ENCODE measurements at places on chromosomes 12 and 14. TPM values are rescaled to one million over a fixed set of nuclear protein-coding genes. Genes with fewer than 3 reads are reported as not detected.

DNA sequence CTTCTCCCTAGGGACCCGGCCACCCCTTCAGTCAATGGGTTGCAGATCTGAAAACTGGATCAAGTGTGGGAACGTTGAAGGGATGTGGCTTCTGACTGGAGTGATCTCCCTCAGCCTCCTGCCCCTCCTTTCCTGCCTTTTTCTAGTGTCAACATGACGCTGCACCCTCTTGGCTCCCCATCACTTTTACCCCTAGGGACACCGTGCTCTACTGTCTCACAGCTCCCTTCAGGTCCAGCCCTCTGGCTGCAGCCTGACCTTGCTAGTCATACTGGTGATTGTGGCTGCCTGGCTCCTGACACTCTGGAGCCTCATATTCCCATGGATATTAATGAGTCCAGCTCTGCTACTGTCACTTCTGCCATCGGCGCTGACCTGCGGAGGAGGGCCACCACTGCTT lies 51.5 kb upstream of the RASSF3 start:
- no peaks in the 10 kb centered on the region for H3K27me3 ChIP-seq
- H3K4me1 ChIP-seq: peaks cover 9% of the 10 kb centered on the region
- no peak overlapping the region for H3K4me3 ChIP-seq

- DNase-seq: no peak
- H3K27ac ChIP-seq: no peak overlapping the region
- H3K4me3 ChIP-seq: no peak overlapping the region
- no peaks in the 10 kb centered on the region for H3K36me3 ChIP-seq
- H3K4me1 ChIP-seq: no peaks in the 10 kb centered on the region
These were observed 232.7 kb downstream of the RASSF9 start for GRCh38 chr12:85603556-85603955.

GRCh38 chr12:112503512-112503911 lies 84.8 kb downstream of the PTPN11 start:
- no peaks in the 10 kb centered on the region for H3K4me1 ChIP-seq
- no peak overlapping the region for H3K4me3 ChIP-seq
- DNase-seq: no peak
- H3K27me3 ChIP-seq: no peaks in the 10 kb centered on the region

GRCh38 chr14:100199240-100199860 lies 39.6 kb upstream of the YY1 start:
- H3K4me3 ChIP-seq: no peak overlapping the region
- no peaks in the 10 kb centered on the region for H3K36me3 ChIP-seq
- H3K4me1 ChIP-seq: no peaks in the 10 kb centered on the region
- no peaks in the 10 kb centered on the region for H3K27me3 ChIP-seq

DNA sequence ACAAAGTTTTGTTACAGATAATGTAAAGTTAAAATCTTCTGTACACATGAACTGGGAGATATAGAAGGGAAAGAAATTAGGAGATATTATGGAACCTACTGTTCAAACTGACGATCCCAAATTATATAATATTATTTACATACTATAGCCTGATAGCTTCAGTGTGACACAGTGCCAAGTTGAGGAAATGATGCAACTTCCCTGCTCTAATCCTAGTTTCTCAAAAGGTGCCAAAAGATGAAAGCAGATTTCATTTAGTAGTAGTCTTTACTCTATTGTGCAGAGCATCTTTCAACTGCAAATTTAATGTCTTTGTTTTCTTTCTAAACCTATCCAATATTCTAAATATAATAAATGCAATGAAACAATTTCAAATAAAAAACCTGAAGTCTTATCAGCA lies 46.9 kb downstream of the COCH start:
- DNase-seq: no peak
- H3K36me3 ChIP-seq: peaks cover 6% of the 10 kb centered on the region
- H3K4me1 ChIP-seq: no peaks in the 10 kb centered on the region
- no peak overlapping the region for H3K27ac ChIP-seq

- peak; percentile 73 for DNase-seq
- H3K36me3 ChIP-seq: no peaks in the 10 kb centered on the region
- no peak overlapping the region for H3K4me3 ChIP-seq
- H3K27ac ChIP-seq: no peak overlapping the region
- no peaks in the 10 kb centered on the region for H3K4me1 ChIP-seq
These were observed 282.1 kb downstream of the RPS29 start for GRCh38 chr14:49303946-49304516.

DNA sequence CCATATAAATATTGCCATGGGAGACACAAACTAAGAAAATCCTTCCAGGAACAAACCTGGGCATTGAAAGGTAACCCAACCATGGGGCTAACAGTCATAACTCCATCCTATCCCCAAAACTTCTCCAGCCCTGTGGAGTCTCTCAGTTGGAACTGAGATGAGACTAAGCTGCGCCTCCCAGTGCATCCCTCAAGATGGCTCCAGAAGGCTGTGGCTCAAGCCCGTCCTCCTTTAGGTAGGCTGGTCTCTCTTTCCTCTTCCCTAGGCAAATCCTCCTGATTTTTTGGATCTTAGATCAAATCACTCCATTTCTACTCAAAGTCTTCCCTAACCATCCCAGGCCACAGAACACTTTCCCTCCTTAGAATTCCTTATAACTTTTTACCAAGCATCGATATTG lies 364.3 kb upstream of the CCDC196 start:
- no peaks in the 10 kb centered on the region for H3K36me3 ChIP-seq
- H3K27ac ChIP-seq: no peak overlapping the region
- H3K4me1 ChIP-seq: no peaks in the 10 kb centered on the region
- no peak overlapping the region for H3K4me3 ChIP-seq
- DNase-seq: peak; percentile 32

DNA sequence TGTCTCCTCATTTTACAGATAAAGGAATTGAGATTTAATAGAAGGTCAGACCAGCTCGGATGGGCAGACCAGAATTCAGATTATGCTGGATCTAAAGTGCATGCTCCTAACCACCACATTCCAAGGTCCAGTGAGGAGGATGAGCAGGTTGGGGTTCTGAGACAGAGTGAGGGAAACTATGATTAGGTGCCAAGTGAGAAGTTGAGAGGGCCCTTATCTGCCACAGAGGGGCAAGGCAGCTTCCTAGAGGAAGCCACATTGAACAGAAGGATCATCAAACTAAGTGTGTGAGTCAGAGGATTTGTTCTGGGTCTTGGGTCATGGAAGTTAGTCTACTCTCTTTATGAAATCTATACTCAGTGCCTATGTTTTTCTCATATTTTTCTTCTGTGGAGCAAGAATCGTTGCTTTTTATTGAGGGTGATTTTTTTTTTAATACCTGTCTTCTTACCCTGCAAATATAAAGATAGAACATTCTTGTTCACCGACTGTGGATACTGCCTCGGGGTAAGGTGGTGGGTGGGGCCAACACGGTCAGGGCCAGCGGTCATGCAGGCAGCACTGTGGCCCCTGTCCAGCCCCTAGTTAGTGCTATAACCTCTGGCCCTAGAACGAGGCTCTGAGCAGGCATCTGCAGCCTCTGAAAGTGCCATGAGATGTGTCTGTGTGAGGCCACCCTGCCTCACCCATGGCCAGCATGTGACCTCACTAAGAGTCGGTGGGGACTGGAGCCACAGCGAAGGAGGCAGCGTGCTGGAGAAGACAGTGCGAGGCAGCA lies 55.6 kb upstream of the PTHLH start:
- H3K36me3 ChIP-seq: no peaks in the 10 kb centered on the region
- H3K4me1 ChIP-seq: no peaks in the 10 kb centered on the region
- H3K4me3 ChIP-seq: no peak overlapping the region
- DNase-seq: no peak
- H3K27me3 ChIP-seq: no peaks in the 10 kb centered on the region
- H3K27ac ChIP-seq: no peak overlapping the region

DNA sequence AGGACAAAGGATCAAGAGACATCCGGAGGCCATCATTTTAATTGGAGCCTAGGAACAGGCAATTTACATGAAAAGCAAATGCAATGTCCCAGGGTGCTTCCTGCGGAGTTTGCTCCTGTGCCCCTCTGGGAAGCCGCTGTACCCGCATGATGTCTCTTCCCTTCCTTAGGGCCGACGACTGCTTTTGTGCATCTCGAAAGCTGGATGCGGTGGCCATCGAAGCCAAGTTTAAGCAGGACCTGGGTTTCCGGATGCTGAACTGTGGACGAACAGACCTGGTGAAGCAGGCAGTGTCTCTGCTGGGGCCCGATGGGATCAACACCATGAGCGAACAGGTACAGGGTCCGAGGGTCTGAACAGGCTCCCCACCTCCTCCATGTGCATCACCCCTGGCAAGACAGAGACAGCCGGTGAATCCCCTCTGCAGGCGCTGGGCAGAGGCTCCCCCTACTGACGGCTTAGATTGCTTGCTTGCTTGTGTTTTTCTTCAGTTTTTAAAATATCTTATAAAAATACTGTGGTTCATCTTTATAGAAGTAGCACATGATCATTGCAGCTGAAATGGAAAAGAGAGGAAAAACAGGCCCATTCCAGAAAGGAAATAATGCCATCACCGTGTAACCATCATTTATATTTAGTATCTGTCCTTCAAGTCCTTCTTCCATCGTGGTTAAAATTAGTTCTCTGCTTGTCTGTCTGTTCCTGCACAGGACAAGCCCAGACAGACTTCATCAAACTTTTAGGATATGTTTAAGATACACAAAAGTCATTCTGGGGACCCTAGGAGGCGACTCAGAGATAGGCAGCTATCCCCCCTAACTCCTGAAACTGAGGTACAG lies 75.4 kb upstream of the PWP1 start:
- H3K27ac ChIP-seq: no peak overlapping the region
- H3K4me1 ChIP-seq: no peaks in the 10 kb centered on the region
- DNase-seq: peak; percentile 73
- H3K4me3 ChIP-seq: peak overlapping the region; percentile 2
- H3K27me3 ChIP-seq: no peaks in the 10 kb centered on the region
- H3K36me3 ChIP-seq: no peaks in the 10 kb centered on the region

DNA sequence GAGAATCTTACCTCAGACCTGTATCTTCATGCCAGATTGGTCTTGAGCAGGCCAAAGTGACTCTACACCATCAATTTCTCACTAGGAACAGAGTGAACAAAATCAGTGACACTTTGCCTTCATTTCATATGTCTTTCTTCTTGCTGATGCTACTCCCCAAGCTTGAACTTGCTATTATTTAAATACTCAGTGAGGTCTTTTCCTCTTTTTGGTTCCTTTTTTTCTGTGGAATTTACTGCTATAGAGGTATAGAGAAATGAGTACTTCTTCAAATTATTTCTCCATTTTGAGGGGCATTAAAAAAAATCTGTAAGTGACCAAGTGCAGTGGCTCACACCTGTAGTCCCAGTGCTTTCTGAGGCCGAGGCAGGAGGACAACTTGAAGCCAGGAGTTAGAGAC lies at the start of gene GPR33:
TSS of gene GPR33 (minus strand) at position 154 of the 400 bp plus-strand sequence. CDS start 4,074 bp downstream, outside the sequence.
- no peak within 1 kb of the TSS for H3K4me3 ChIP-seq
- H3K36me3 ChIP-seq: no peaks in the 10 kb centered on the region
- H3K4me1 ChIP-seq: no peaks in the 10 kb centered on the region
- H3K27ac ChIP-seq: no peak within 1 kb of the TSS

DNA sequence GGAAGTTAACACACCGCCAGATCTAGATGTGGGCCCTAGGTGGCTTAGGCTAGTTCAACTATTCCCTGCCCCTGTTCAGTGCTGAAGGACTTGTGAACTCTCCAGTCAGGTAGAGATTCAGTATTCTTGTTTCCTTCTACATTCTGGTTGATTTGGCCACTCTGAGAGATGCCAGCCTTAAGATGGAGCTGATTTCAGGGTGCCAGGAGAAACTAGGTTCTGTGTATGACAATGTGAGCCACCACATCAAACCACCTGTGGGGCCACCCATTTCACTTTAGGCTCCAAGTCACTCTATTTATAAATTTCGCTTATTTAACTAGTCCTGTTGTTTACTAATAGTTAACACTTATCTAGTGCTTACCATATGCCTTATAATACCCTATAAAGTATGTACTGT lies 26.0 kb downstream of the FRMD6 start:
- H3K27ac ChIP-seq: no peak overlapping the region
- H3K27me3 ChIP-seq: no peaks in the 10 kb centered on the region
- peaks cover 8% of the 10 kb centered on the region for H3K4me1 ChIP-seq
- DNase-seq: no peak

GRCh38 chr14:60396718-60397343 lies 89.0 kb downstream of the C14orf39 start:
- H3K27me3 ChIP-seq: no peaks in the 10 kb centered on the region
- no peak overlapping the region for H3K27ac ChIP-seq
- no peaks in the 10 kb centered on the region for H3K4me1 ChIP-seq
- no peak for DNase-seq
- no peak overlapping the region for H3K4me3 ChIP-seq
- H3K36me3 ChIP-seq: no peaks in the 10 kb centered on the region

GRCh38 chr12:93804392-93805179 lies 127.4 kb downstream of the CRADD start:
- no peak for DNase-seq
- peaks cover 7% of the 10 kb centered on the region for H3K4me1 ChIP-seq
- H3K36me3 ChIP-seq: no peaks in the 10 kb centered on the region
- H3K27ac ChIP-seq: no peak overlapping the region
- no peaks in the 10 kb centered on the region for H3K27me3 ChIP-seq

GRCh38 chr12:57134949-57135348 lies 6.7 kb downstream of the LRP1 start:
- peak overlapping the region; percentile 24 for H3K4me3 ChIP-seq
- no peaks in the 10 kb centered on the region for H3K27me3 ChIP-seq
- H3K4me1 ChIP-seq: peaks cover 50% of the 10 kb centered on the region
- no peaks in the 10 kb centered on the region for H3K36me3 ChIP-seq
- DNase-seq: no peak

GRCh38 chr14:72383865-72384264 lies 451.6 kb downstream of the RGS6 start:
- DNase-seq: no peak
- H3K27me3 ChIP-seq: no peaks in the 10 kb centered on the region
- H3K4me1 ChIP-seq: no peaks in the 10 kb centered on the region
- H3K4me3 ChIP-seq: no peak overlapping the region
- no peak overlapping the region for H3K27ac ChIP-seq

DNA sequence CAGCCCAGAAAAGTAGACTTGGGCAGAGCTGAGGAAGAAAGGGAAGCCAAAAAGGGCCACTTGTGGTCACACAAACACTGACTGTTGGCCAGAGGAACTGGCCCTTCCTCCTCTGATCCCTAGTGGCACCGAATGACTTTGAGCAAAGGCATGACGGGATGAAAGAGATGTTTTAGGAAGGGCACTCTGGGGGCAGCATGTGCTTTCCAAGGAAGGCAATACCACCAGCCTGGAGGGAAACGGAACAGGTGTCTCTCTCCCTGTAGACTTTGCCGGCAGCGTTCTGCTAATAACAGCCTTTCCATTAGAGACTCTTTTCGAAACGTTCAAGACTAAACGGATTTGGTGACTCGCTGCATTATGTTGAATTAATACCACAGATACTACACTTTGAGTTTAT lies 12.3 kb upstream of the FBXO21 start:
- H3K27ac ChIP-seq: no peak overlapping the region
- H3K27me3 ChIP-seq: no peaks in the 10 kb centered on the region
- DNase-seq: no peak

Gene CAMKK2
- 21.0 TPM for total RNA-seq

Gene GALNT16
- 7.0 TPM for total RNA-seq

Gene GPD1
- total RNA-seq: 1.4 TPM

Gene DHRS4L2
- 3.6 TPM for total RNA-seq

Gene RD3L
- not detected for total RNA-seq

Gene GALC
- total RNA-seq: 22.8 TPM

Gene PUS1
- total RNA-seq: 17.8 TPM

Gene CIT
- total RNA-seq: 98.5 TPM

Gene COPS7A
- total RNA-seq: 41.8 TPM

Gene KRT74
- not detected for total RNA-seq
